Panc1 (cell line): ENCODE measurements at places on chromosomes 5 and 9.

DNA sequence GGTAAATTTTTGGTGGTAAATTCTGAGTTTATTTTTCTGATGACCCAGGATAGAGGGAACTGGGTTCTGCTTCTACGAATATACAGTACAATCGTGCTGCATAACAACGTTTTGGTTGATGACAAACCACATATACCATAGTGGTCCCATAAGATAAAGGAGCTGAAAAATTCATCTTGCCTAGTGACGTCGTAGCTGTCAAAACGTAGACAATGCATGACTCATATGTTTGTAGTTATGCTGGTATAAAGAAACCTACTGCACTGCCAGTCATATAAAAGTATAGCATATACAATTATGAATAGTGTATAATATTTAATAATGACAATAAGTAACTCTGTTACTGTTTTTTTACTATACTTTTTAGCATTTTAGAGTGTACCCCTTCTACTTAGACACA, 244.0 kb downstream of the GAS1 start:
- H3K27ac ChIP-seq = no peak overlapping the region
- no peak for DNase-seq
- no peaks in the 10 kb centered on the region for H3K4me1 ChIP-seq
- H3K27me3 ChIP-seq = no peaks in the 10 kb centered on the region
- H3K36me3 ChIP-seq = no peaks in the 10 kb centered on the region

DNA sequence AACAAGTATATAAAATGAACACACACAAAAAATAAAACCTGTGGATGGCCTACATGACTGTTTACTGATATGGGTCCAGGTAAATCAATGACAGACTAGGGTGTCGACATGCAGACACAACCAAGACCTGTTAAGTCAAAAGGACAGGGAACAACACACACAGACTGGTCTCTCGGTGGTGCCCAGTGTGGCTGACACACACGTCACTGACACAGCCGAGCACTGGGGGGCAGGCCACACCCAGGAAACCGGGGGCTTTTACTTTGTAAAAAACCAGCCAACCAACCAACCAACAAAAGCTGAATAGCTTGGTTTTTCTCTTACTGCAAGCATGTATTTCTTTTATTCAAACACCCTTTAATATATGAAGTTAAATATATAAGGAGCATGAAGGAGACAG, 5.0 kb downstream of the FAM163B start:
- no peak for DNase-seq
- no peak overlapping the region for H3K27ac ChIP-seq
- no peaks in the 10 kb centered on the region for H3K36me3 ChIP-seq
- H3K4me3 ChIP-seq = no peak overlapping the region
- H3K27me3 ChIP-seq = no peaks in the 10 kb centered on the region; the same call in 1 of the 2 replicates

GRCh38 chr9:100856238-100856637, 172.3 kb upstream of the PLPPR1 start:
- no peak overlapping the region for H3K27ac ChIP-seq
- no peak overlapping the region for H3K4me3 ChIP-seq
- H3K36me3 ChIP-seq = no peaks in the 10 kb centered on the region
- DNase-seq = no peak
- no peaks in the 10 kb centered on the region for H3K4me1 ChIP-seq

DNA sequence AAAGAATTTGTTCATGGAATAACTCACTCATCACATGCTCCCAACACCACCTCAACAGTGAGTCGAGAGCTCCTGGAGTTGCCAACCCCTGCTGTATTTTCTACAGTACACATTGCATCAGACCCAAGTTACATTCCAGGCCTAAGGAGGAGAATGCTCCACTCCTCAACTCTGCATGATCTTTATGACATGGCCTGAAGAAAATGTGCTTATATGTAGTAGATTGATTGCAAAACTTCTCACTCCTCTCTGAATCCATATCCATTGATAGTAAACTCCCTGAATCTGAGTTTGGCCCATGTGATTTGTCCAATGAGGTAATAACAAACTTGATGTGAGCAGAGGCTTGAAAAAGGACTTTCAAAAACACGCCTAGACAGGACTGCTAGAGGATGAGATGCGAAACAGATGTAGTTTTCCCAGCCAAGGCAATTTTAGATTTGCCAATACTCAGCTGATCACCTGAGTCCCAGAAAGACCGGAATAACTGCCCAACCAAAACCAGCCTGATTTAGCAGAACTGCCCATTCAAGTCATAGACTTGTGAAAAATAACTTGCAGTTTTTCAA, 29.0 kb upstream of the PAPPA start:
- no peaks in the 10 kb centered on the region for H3K27me3 ChIP-seq
- no peak for DNase-seq
- no peaks in the 10 kb centered on the region for H3K4me1 ChIP-seq
- H3K36me3 ChIP-seq = no peaks in the 10 kb centered on the region

DNA sequence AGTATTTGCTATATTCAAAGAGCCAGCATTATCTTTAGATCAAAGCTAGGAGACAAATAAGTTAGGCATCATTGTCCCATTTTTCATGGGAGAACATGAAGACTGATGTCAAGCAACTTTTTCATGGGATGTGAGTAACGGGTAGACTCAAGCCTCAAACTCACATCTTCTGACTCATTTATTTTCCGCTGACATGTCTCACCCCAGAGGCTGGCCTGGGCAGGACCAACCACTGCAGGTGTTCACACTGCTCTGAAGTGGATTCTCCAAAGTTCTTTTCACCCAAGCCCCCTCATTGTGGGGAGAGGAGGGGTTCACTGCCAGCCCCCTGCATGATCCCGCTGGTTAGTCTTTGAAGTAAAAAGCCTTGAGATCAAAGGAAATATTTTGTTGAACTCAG, 34.9 kb upstream of the BASP1 start:
- H3K4me1 ChIP-seq = no peaks in the 10 kb centered on the region
- no peaks in the 10 kb centered on the region for H3K36me3 ChIP-seq
- no peaks in the 10 kb centered on the region for H3K27me3 ChIP-seq
- H3K4me3 ChIP-seq = no peak overlapping the region
- no peak overlapping the region for H3K27ac ChIP-seq
- no peak for DNase-seq
